A549 treated with Mapracorat at 1 μM for 4 hours (cell line): ENCODE measurements at places on chromosomes 13 and 19. TPM values are rescaled to one million over a fixed set of nuclear protein-coding genes. Genes with fewer than 3 reads are reported as not detected.

The ZNF615 gene
- 2.8 to 4.8 TPM (median 3.5 TPM) in 5 replicates for total RNA-seq

The IFNL3 gene
- not detected in 5 replicates for total RNA-seq

The GATAD2A gene
- total RNA-seq, result 31.3 to 50.0 TPM (median 46.0 TPM) in 5 replicates

The PABPC3 gene
- 0.14 to 0.25 TPM (median 0.18 TPM) in 5 replicates for total RNA-seq

The OSCAR gene
- total RNA-seq, result 0.22 to 0.33 TPM (median 0.30 TPM) in 5 replicates

The S1PR5 gene
- 1.2 to 2.0 TPM (median 1.5 TPM) in 5 replicates for total RNA-seq

The TMEM255B gene
- 0.57 to 1.2 TPM (median 0.67 TPM) in 5 replicates for total RNA-seq

The C19orf67 gene
- total RNA-seq, result not detected in 5 replicates

The IZUMO4 gene
- total RNA-seq, result 0.32 to 1.0 TPM (median 0.87 TPM) in 5 replicates

The ACP5 gene
- 0.16 to 0.72 TPM (median 0.28 TPM) in 3 of 5 replicates, not detected in the others for total RNA-seq

The TEAD2 gene
- total RNA-seq, result 14.1 to 20.5 TPM (median 17.5 TPM) in 5 replicates

The SEMA6B gene
- total RNA-seq, result 4.5 to 6.8 TPM (median 5.9 TPM) in 5 replicates

The PSG3 gene
- 0.07 to 0.18 TPM (median 0.14 TPM) in 3 of 5 replicates, not detected in the others for total RNA-seq

The ZNF439 gene
- total RNA-seq, result not detected in 5 replicates

The SIGLEC10 gene
- not detected in 5 replicates for total RNA-seq

The C19orf44 gene
- total RNA-seq, result 2.5 to 2.9 TPM (median 2.9 TPM) in 5 replicates

The NOVA2 gene
- 0.33 to 0.49 TPM (median 0.44 TPM) in 5 replicates for total RNA-seq

The TMEM143 gene
- total RNA-seq, result 2.4 to 6.2 TPM (median 3.8 TPM) in 5 replicates

The KLF1 gene
- 0.10 TPM in 1 of 5 replicates, not detected in the others for total RNA-seq

The BRME1 gene
- total RNA-seq, result 0.38 to 1.6 TPM (median 0.49 TPM) in 3 of 5 replicates, not detected in the others

The HSH2D gene
- 0.08 to 0.12 TPM (median 0.09 TPM) in 3 of 5 replicates, not detected in the others for total RNA-seq

The PROZ gene
- total RNA-seq, result not detected in 5 replicates

The IGFL3 gene
- 0.23 to 0.40 TPM (median 0.31 TPM) in 3 of 5 replicates, not detected in the others for total RNA-seq
